ENCODE measurements at places on chromosomes 2 and 18. TPM values are rescaled to one million over a fixed set of nuclear protein-coding genes. Genes with fewer than 3 reads are reported as not detected.

PCARE gene
- 1.5 TPM for total RNA-seq

OSR1 gene
- 8.7 TPM for total RNA-seq

WDCP gene
- total RNA-seq: 18.0 TPM

DCC gene
- total RNA-seq: 66.4 TPM

TUBA4A gene
- total RNA-seq: 4.3 TPM

IL18RAP gene
- not detected for total RNA-seq

Data from cerebellum (tissue), 4 donors.